ENCODE measurements at places on chromosomes 12 and 14.

DNA sequence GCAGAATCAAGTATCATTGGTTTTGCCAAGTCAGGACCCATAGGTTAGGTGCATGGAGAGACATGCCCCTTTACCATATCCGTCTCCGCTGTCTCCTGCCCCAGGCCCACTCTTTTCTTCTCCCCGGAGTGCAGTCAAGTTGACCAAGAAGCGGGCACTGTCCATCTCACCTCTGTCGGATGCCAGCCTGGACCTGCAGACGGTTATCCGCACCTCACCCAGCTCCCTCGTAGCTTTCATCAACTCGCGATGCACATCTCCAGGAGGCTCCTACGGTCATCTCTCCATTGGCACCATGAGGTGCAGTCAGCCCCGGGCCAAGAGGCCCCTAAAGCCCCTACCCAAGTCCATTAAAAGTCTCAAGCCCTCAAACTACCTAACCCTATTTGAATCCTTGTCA lies 5.0 kb downstream of the GLI1 start:
- DNase-seq: no peak

DNA sequence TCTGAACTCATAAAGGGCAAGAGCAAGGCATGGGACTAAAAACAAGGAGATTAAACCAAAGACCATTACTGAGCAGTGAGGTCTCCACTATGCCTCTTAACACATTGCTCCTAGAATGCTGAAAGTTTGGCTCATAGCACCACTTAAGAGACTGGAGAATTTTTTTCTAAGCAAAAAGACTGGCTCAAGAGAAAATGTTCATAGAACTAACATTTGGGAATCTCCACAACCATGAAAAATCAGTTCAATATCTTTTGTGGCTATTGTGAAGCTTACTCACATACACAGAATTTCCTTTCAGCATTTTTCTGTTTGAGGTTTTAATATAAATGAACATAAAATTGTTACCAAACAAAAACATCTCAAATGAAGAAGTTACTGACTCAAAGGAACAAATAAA lies 255.8 kb downstream of the CCDC91 start:
- no peak for DNase-seq

GRCh38 chr12:110733089-110733715 lies 9.5 kb downstream of the PPP1CC start:
- DNase-seq: no peak

- no peak for DNase-seq
Measured at GRCh38 chr12:67436230-67436629, 167.1 kb downstream of the CAND1 start.

- no peak for DNase-seq
Measured at GRCh38 chr12:6279256-6279628, 31.2 kb upstream of the PLEKHG6 start.

- DNase-seq: no peak
Measured at GRCh38 chr14:92461891-92462290, 51.7 kb upstream of the RIN3 start.

DNA sequence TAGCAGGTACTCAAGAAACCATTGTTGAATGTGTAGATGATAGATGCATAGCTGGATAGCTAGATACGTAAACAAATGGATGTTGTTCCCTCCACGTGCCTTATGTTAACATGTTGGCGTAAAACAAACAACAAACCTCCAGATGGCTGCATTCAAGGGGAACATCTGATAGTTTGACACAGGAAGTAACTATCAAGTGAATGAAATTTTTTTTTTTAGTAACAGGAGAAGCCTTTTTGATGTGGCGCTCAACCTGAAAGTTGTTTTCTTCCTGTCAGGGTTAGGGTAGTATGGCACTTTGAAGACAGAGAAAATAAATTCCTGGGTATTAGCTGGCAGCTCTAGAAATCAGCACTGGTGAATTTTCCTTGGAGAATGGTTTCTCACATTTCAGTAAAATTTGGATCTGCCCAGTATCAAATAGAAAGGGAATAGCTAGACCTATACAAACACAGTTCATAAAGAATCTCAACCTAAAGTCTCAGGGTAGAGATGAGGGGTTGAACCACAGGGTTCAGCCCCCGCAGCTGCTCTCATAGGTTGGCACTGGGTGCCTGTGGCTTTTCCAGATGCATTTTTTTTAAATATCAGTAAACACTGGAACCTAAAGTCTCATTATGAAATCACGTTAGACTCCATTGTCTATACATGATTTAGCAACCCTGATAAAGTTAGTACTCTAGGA lies 18.8 kb upstream of the RAP1B start:
- DNase-seq: no peak

DNA sequence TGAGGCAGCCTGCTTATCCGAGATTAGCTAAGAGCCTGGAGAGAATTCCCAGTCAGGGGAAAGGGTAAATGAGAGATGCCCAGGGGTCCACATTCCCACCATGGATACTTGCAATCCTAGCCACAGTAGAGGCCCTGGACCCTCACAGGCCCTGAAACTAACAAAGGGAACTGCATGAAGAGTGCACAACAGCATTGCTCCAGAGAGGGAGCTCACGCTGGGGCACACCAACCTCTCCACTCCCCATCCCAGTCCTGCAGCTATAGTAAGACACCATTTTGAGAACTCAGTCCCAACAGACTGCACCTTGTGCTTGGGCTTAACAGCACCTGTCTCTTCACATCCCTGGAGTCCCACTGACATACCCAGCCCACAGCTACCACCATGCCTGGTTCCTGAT lies 30.5 kb downstream of the CEP83 start:
- no peak for DNase-seq

GRCh38 chr12:92403210-92404175 lies 257.8 kb upstream of the BTG1 start:
- DNase-seq: peak; percentile 21

GRCh38 chr14:100239840-100240667 lies 1.1 kb downstream of the YY1 start:
- DNase-seq: peak; percentile 72

DNA sequence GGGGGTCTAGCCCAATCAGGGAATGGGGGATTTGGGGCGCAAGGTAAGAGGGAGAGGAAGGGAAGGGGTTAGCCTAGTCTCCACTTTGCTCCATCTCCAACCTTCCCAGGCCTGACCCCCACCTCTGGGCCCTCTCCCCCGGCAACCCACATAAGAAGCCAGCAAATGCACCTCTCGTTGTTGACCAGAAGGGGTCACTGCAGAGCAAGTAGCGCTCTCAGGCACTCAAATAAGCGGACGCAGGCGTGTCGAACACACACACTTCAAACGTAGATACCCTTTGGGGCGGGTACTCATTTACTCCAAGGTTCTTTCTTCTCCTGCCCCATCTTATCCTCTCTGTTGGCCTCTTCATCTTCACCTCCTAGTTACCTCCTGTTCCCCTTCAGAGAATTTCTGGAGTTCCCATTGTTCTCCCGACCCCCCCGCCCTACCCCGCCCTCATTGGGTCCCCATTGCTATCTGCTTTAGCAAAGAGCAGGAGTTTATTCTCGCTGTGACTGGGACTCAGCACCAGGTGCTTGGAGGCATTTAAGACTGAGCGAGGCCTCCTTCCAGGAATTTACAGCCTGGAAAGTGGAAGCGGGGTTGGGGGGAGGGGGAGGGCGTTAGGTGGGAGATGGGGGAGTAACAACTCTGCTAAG lies 1.5 kb upstream of the SRRM4 start:
- peak; percentile 31 for DNase-seq

DNA sequence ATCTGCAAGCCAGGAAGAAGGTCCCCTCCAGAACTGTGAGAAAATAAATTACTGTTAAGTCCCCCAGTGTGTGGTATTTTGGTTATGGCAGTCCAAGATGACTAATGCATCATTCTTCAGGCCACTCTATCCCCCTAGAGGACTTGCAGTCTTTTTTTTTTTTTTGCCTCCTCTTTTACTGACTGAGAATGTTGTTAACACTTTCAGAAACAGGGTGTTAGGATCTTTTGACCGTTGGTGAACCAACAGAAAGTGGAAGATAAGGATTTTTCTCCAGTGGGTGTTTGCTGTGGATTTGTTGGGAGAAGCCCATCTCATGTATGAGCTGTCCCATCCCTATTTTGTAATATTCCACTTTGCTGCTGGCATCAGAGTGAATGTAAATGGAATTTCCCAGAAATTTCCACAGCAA lies 37.8 kb downstream of the MARK3 start:
- no peak for DNase-seq

DNA sequence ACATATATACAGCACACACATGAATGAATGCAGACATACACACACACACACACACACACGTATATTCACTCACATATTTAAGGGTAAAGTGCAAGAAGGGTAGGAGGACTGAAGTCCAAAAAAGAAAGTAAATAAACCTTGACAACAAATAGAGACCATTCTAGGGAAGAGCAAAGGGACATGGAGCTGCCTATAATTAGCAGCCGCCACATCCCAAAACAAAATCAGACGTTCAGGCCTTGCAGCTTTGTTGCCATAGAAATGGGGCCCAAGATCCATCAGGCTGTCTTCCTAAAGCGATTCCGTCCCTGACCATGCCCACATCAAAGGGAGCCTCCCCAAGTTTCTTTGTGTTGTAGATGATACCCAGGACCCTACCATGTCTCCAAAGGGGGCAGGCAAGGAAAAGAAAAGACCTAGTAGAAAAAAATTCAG lies 703.5 kb upstream of the TBX3 start:
- no peak for DNase-seq

DNA sequence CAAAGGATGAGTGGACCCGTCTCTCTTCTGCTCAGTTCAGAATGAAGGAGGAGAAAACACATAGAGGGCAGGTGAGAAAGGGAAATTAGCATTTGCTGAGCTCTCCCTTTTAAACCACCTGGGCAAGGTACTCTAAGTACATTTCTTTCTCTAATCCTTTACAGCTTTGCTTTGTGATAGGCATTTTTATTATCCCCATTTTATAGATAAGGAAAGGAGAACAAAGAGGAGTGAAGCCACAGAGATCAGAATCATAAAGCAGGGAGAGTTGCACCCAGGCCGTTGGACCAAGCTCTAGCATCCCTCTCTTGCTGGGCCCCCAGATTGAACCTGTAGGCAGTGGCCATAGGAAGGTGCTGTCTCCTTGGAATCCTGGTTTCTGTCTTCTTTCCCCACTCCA lies 47.0 kb downstream of the VCPKMT start:
- no peak for DNase-seq

GRCh38 chr12:115335594-115335993 lies 651.6 kb upstream of the TBX3 start:
- DNase-seq: no peak

Measured in GM12892 (cell line).